ENCODE measurements at places on chromosomes 1 and 21.
A peak's percentile ranks its signal among the peaks of the same experiment; 100 is the strongest.

DNA sequence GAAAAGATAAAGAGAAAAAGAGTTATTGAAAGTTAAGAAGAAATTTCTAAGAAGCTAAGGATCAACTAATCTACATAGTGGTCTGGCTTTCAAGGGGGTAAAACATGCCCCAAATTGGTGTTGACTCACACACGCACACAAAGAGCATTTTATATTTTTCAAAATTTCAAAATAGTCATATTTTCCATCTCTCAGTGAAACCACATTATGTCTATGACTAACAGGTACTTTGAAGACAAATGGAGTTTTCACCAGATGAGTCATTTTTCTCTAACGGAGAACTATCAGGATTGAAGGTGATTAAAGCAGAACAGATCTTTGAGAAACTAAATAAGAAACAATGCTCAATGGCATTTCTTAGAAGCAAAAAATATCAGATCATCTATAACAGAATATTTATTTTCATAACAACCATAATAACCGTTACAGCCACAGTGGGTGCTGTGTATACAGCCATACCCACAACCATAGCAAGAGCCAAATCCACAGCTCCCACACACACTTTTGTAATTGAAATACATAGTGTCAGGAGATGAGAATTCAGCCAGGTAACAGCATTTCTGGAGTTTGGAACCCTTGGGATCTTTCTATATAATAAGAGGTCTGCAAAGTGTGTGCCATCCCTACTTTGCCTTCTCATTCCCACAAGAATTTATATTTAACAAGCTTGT is at the start of gene KRTAP21-3:
KRTAP21-3 (minus strand) TSS at position 539 of the 671 bp plus-strand sequence; CDS start at position 521, 18 bp downstream.
- no peak for DNase-seq

DNA sequence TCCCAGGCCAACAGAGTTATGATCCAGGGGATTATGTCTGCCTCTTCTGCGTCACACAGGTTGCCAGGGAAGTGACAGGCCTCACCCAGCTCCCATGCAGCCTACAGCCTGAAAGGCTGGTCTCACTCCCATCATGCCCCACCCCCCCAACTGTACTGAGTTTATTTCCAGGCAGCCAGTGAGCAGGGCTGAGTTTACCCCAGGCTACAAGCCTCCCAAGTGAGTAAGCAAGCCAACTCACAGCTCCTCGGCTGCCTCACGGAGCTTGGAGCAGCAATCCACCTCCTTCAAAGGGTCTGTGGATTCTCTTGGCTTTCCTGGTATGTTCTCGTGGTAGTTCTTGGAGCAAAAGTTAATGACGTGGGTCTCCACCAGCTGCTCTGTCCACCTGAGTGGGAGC is 1147.6 kb upstream of the ADGRL4 start:
- no peak for DNase-seq

- DNase-seq: no peak
Measured at GRCh38 chr1:156856282-156856785, 2.6 kb downstream of the INSRR start.

- DNase-seq: no peak
Measured at GRCh38 chr1:86788300-86789206, 84.2 kb downstream of the SH3GLB1 start.

DNA sequence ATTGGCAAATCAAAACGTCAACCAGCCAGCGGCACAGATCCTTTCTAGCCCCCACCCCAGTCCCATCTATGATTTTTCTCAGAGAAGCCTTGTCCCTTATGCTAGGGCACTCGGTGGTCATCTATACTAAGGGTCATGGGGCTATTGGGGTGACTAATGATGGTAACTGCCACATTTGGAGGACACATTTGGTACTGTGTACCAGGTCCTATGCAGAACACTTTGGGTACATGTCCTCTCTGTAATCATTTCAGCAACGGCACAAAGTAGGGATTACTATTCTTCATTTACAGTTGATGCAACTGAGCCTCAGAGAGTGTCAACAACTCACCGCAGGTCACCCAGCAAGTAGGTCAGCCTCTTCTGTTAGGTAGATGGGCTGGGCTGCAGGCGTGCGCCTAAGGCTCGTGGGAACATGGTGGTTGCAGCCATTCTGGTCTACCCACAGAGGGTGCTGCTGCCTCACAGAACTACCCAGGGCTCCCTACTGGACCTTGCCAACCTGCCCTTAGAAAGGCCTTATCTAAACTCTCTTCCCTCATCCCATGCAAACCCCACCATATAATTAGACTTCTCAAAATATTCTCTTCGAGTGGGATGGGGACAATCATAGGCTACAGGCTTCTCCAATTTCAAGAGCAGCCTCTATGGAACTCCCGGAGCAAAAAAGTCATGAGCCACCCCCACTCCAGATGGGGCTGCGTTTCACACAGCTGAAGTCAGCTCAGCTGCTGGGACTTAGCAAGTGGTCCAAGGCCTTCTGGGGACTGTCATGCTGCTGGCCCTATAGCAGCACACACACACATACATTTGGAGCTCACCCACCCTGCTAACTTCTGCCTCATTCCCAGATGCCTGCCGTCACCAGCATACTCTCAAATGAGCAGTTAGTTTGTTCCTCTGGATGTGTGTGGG is 5.8 kb upstream of the SDHB start:
- DNase-seq: peak; percentile 36

DNA sequence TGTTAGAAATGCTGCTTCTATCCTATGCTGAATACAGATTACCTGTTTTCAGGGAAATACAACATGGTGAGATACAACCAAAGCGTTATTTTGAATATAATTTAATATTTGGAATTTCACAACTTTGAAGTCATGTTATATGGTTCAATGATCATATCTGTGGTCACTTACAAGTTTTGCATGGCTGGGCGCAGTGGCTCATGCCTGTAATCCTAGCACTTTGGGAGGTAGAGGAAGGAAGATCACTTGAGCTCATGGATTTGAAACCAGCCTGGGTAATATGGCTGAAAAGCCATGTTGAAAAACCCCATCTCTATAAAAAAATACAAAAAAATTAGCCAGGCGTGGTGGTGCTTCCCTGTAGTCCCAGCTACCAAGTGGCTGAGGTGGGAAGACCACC is 57.9 kb downstream of the DOP1B start:
- DNase-seq: no peak

GRCh38 chr1:156399355-156400125 is 30.5 kb downstream of the RHBG start:
- no peak for DNase-seq

- no peak for DNase-seq
Measured at GRCh38 chr1:218034468-218034867, 250.6 kb upstream of the RRP15 start.

- no peak for DNase-seq
Measured at GRCh38 chr1:85502625-85503083, 37.7 kb upstream of the DDAH1 start.

DNA sequence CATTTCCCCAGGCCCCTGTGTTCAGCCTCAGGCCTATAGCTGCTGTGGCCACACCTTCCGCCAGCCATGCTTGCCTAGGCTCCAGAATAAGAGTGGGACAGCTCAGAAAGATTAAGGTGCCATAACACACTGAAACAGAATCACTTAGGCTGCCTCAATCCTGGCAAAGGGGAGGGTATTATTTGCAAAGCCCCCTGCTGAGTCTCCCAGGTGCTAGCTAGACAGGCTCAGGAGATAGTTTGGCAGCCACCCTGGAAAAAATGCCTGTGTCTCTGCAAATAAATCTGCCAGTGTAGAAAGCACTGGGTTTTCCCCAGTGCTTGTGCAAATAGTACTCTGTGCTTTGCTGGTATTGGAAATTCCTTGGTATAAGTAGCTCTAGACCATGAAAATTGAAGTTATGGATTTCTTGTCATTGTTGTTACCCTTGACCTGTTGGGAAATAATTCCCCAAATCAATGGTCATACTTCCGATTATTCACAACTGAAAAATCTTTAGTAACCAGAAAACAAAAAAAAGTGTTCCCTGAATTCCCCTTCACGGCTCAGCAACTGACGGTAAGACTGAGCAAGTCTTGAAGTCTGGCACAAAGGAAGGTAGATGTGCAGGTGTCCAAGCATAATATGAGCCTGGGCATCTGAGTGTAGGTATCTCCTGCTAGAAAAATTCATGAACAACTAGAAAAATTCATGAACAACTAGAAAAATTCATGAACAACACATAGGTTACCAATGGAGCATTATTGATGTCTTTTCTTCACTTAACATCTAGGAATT is 56.9 kb downstream of the PROX1 start:
- no peak for DNase-seq

GRCh38 chr1:112395256-112395820 is 676 bp upstream of the CTTNBP2NL start:
- no peak for DNase-seq

DNA sequence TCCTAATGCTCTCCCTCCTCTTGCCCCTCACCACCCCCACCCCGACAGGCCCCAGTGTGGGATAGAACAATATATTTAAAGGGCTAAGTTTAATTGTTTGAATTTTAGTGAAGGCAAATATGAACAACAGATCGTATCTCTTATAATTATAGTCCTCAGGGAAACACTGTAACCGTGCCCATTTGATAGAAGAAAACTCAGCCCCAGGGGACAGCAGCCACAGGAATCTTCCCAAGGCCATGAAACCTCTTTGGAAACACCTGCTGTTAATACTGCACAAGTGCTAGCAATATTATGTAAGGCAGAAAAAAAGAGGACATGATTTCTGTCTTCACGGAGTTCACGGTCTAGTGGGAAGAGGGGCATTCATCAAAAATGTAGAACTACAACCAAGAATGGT is 142.2 kb downstream of the URB2 start:
- DNase-seq: no peak

DNA sequence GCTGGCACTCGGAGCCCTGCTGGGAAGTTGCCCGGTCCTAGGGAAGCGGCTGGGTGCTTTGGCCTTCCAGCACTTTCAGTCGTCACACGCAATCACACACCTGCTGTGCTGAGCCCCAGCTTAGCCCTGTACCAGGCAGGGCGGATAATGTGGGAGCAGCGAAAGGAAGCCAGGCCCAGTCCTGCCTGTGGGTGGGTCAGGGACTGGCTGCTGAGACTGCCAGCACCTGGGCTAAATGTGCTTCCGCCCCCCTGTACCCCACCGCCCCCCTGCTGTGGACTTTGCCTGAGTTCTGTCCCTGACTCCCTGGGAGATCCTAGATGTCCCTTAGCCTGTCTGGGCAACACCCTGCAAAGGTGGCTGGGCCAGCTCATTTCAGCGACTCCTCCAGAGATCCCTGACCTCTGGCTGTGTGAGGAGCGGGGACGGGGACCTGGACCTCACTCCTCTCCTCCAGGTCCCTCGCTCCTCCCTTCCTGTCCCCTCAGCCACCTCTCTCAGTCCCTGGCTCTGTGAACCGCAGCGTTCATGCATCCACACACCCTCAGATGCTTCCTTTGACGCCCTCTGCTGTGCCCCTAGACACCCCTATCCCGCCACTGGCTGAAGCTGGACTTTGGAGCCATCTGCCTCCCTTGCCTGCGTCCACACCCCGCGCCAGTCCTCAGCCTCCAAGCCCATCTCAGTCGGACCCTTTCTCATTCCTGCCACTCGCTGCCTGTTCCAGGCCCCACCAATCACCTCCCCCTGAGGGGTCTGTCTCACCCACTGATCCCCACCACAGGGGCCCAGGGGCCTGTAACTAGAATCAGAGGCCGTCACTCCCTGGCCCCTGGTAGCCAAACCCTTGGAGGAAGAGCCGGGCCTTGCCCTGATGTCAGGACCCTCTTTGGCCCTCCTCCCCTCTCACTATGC is 1.4 kb downstream of the MMEL1 start:
- DNase-seq: no peak

DNA sequence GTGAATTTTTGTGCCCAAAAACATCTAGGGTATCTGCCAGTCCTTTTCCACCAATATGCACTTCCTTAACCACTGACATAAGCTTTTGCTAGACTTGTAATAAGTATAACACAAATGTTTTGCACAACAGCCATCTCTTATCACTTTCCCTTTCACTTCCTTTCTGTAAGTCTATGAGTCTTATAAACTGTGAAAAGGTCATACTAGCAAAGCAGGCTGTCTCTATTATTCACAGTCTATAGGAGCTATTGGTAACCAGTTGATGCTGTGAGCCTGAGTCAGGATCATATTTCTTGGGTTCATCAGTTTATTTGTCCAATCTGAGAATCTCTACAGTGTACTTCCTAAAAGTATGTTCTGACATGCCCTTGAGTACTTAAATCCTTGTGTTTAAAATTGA is 172.6 kb downstream of the CHRM3 start:
- no peak for DNase-seq

DNA sequence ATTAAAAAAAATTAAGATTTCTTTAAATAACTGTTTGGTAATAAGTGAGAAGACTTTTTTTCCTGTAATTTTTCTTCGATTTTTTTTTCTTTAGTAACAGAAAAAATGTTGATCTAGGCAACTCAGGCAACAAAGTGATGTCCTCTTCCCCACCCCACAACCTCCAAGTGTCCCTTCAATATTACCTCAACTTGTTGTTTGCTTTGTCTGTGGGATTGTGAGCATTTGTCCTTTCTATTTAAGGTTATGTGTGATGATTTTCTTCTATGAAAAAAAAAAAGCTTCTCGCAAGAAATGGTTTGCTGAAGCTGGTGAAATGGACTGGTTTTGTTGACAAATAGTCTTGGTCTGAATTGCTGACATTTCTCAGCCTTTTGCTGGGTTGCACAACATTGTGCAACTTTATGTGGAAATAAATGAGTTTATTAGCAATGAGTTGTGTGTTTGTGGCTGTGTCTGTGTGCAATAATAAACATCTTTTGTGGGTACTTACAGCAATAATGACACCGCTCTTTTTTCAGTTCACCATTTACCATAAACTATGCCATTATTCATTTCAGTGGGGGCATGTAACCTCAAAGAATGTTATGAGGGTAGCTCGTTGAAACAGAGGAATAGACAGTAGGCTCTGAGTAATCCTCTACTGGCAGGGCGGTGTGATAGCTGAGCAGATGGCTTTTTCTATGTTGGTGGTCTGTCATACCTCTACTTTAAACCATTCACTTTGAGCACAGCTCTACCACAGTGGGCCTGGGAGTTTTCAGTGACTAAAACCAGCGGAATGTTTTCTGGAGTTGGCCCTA is 218.4 kb downstream of the HLX start:
- peak; percentile 44 for DNase-seq

DNA sequence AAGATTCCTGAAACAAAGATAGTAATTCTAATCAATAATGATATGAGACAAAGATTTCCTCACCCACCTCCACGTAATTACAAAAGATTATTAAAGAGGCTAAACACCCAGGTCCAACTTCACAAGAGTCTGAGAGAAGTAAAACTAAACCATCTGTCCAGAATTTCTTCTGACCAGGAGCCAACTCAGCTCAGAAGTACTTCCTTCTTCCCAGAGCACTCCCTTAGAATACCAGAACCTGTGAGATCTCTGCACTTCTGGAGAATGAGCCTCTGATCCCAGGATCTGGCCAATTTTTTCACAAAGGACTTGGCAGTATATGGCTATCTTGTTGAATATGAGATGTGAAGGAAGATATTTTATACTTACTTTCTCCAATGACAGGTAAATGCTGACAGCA is 120.6 kb upstream of the PALMD start:
- no peak for DNase-seq

GRCh38 chr1:206496131-206496793 is 11.1 kb upstream of the RASSF5 start:
- DNase-seq: peak; percentile 23
